ENCODE measurements at places on chromosomes 3 and 15.

GRCh38 chr3:106130384-106131198 is 261.8 kb upstream of the CBLB start:
- no peak for DNase-seq

DNA sequence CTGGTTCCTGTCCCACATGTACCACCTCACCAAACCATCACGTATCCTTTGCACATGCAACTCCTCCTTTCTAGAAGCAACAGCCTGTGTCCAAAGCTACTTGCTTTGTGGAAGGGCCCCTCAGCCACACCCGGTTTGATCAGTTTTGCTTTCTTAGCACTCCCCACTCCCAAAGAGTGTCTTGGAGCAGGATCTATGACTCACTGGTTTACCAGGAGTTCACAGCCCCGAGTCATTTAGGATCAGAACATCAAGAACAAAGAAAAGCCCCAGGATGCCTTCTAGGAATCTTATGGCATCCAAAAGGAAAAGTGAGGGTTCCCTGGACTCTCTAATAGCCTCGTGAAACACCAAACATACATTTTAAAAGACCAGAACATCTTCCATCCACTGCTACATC is 50.7 kb upstream of the IGF1R start:
- DNase-seq: no peak

GRCh38 chr3:16136055-16136454 is 38.4 kb upstream of the GALNT15 start:
- no peak for DNase-seq

DNA sequence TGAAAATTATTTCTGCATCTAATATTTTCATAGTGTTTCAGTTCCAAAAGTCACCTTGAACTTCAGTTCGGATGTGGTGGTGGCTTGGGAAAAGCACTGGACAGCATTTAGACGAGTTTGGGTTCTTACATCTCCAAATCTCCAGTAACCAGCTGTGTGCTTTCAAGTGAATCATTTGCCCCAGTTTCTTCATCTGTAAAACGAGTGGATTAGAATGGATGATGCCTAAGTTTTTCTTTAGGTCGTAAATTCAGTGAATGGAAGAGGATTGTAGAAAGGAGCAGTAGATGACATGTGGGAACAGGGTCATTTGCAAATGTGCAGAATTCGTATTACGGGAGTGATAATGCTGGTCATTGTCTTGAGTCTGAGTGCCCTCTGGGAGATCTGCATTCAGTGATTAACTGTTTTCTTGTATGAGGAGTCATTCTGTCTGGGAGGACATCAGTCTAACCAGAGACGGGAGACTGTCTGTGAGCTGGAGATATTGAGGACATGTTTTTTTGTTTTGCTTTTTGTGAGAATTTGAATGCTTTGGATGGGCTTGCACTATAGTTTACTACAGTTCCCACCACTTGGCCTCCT is 641.6 kb upstream of the TBL1XR1 start:
- DNase-seq: no peak

DNA sequence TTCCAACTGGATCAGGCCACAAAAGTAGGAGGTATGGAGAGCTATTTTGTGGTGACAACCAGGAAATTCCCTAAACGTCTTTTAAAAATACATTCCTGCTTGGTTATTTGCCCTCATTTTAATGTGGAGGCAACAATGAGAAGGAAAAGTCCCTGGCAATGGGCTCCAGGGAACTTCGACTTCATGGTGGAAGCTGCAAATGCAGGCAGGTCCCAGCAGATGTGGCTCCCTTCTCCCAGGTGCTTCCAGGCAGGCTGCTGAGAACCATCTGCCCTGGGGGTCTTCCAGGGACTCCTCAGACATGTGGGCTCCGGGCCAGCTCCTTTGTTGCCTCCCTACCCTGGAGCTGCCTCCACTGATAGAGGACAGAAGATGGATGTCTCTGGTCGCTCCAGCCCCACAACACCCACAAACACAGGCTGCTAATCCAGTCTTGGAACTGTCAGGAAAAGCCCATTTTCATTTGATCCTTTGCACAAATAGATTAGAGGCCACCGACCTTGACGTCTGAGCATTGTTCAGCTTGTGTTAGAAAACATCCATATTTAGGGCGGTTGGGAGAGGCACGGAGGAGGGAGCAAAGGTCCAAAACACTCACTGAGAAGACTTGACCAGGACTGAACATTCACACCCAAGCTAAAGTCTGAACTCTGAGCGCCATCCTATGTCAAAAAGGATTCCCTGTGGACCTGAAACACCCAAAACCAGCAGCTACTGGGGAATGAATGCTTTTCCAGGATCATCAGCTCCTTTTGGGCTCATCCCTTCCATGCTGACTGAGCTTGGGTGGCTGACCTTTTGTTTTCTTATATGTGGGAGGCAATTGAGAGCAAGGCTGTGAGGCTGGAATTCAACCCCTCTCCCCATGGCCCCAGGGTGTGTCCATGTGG is 30.2 kb upstream of the SLCO2A1 start:
- DNase-seq: no peak

DNA sequence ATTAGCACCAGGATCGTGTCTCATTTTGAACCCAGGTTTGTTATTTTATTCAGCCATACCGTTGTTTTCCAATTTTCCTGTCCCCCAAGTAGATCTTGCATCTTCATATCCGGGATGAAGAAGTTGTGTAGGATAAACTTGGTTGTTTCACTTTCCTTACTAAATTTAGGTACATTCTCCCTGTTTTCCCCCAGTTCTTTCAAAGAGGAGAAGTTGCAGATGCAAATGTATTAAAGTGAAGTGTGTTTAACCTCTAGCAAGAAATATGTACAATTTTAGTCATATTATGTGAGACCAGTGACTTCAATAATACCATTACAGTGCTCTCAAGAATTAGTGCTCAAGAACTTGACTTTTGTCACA is 1.3 kb downstream of the ATXN7 start:
- no peak for DNase-seq

GRCh38 chr3:125045194-125045593 is 10.6 kb downstream of the HEG1 start:
- no peak for DNase-seq

- no peak for DNase-seq
Measured at GRCh38 chr3:192155194-192155593, 572.1 kb downstream of the FGF12 start.

- DNase-seq: peak; percentile 74
Measured at GRCh38 chr3:55554634-55555425, 67.7 kb upstream of the WNT5A start.

DNA sequence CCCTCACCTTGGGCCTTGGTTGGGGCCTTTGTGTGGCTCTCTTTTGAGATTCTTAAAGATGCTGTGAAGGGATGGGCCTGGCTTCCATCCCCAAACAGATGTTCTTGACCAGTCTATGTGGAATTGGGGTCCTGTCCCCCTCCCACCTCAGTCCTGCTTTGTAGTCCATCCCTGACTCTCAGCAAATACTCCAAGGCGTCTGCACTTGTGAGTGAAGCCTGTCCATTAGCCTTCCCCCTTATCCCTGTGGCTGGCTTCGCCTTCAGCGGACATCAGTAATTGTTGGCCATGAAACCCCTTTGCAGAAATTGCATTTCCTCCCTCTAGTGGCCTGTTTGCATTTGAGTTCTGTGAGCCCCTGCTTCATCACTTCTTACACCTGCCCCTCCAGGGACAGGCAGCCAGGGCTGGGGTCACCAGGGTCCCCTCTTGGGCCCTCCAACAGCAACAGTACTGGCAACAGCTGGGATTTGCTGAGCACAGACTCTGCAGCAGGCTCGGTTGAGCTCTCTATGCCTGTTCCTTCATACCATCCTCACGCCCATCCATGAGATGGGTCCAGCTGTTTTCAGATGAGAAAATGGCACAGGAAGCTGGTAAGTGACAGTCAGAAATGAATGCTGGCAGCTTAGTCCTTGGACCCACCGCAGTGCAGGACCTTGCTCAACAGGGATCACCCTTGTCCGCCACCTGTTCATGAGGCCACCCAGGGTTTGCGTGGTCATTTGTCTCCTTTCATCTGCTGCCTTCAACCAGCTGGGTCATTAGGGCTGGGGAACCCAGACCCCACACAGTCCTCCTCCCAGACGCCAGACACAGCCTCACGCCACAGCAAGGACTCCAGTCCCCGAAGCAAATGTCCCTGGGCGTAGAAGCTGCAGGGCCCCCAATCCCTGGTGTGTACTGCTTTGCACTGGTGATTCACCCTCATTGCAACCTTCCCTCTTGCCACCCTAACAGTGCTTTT is 8.9 kb upstream of the LRRK1 start:
- no peak for DNase-seq

GRCh38 chr15:66679061-66679656 is 22.9 kb upstream of the SMAD6 start:
- DNase-seq: no peak

- no peak for DNase-seq
Measured at GRCh38 chr3:60333710-60334109, 917.5 kb downstream of the FHIT start.
